ENCODE measurements at places on chromosomes 16 and 17.

- DNase-seq = no peak
These were observed 82.1 kb downstream of the CFDP1 start for GRCh38 chr16:75351183-75351582.

DNA sequence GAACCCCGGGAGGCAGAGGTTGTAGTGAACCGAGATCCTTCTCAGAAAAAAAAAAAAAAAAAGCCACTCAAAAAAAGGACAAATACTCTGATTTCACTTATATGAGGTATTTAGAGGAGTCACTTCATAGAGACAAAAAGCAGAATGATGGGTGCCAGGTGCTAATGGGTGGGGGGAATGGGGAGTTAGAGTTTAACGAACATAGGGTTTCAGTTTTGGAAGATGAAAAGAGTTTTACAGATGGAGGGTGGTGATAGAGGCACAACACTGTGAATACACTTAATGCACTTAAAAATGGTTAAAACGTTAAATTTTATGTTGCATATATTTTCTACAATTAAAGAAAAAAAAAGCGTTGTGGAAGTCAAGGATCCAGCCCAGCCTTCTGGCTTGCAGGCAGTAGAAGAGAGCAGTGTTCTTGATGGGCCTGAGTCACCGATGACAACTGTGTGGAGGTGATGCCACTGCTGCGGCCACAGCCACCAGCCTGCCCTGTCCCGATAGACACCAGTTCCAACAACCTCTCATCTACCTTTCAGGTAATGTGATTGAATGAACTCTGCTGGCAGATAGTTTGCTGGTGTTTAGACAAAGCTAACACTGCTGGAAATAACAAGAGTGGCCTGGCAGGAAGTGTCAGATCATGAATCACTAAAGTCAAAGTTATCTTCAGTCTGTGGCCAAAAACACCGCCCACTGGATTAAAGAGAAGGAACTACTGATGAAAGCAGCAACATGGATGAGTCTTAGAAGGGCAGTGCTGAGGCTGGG, 49.9 kb upstream of the COX10 start:
- DNase-seq = no peak

GRCh38 chr16:1221628-1222552, 3.2 kb downstream of the TPSG1 start:
- DNase-seq = no peak

GRCh38 chr17:67260170-67260987, 15.4 kb upstream of the HELZ start:
- no peak for DNase-seq

GRCh38 chr16:70592106-70592571, 54.2 kb upstream of the IL34 start:
- no peak for DNase-seq

DNA sequence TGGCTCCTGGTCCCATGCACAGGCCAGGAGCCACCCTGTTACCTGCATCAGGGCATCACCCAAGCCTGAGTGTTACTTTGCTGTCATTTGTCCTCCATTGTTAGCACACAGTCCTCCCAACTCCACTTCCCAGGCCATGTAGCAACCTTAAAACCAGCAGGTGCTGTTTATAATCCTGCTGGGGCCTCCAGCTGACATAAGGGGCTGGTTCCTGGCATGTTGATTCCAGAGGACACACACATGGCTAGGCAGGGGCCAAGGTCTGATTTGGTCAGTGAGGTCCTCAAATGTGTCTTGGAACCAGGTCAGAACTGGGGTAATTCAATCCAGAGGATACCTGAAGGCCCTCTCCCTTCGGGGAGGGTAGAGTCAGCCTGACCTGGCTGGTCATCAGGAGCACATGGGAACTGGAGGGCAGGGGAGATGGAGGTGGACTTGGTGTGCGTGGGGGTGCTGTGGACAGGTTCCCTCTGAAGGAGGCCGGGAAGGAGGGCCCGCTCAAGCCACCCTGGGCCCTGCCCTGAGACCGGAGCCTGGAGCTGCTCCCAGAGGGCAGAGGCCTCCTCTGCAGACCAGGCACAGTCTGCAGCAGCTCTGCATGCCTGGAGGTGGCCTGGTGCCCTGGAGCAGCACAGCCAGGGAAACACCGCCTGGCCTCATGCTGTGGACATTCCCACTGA, 6.6 kb downstream of the ADORA2B start:
- DNase-seq = no peak

GRCh38 chr17:56173958-56174835, 20.9 kb downstream of the ANKFN1 start:
- no peak for DNase-seq

Data from OCI-LY7 (cell line).